ENCODE measurements at places on chromosomes 1 and 21.

- DNase-seq: no peak
Observed at GRCh38 chr1:156490401-156491032, 10.1 kb downstream of the MEF2D start.

DNA sequence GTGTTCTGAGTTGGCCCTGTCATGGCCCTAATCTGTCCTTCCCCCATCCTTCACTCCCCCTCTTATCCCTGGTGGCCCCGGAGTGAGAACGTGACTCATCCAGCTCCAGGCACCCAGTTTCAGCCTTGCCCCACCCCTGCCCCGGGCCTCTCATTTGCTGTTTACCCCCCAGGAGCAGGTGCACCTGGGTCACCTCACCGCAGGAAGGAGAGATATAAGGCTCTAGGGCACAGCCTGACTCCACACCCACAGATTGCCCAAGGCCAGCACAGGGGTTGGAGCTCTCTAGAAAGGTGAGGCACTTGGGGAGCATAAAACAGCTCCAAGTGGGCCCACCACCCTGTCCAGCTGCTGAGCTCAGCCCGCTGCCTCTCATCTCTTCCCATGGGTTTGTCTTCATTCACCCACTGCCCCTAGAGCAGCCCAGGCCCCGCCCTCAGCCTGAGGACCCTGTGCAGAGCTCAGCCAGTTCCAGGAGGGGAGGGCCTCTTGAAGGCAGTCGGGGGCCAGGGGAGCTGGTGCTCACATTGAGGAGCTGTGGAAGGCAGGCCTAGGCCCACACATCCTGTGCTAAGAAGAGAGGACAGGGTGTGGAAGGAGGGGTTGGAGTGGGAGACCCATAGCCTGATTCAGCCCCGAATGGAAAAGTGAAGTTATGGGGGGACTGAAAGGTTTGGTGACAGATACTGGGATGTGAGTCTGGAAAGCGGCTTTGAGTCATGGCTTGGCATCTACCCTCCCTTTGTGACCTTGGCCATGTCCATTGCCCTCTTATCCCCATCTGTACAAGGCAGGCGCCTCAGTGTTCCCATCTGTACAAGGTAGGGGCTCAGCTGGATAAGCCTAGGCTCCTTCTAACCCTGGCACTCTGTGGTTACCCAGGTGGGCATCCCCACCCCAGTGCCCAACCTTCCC, 16.1 kb upstream of the GPR37L1 start:
- no peak for DNase-seq

- DNase-seq: no peak
Observed at GRCh38 chr1:87718241-87718950, 389.7 kb downstream of the LMO4 start.

DNA sequence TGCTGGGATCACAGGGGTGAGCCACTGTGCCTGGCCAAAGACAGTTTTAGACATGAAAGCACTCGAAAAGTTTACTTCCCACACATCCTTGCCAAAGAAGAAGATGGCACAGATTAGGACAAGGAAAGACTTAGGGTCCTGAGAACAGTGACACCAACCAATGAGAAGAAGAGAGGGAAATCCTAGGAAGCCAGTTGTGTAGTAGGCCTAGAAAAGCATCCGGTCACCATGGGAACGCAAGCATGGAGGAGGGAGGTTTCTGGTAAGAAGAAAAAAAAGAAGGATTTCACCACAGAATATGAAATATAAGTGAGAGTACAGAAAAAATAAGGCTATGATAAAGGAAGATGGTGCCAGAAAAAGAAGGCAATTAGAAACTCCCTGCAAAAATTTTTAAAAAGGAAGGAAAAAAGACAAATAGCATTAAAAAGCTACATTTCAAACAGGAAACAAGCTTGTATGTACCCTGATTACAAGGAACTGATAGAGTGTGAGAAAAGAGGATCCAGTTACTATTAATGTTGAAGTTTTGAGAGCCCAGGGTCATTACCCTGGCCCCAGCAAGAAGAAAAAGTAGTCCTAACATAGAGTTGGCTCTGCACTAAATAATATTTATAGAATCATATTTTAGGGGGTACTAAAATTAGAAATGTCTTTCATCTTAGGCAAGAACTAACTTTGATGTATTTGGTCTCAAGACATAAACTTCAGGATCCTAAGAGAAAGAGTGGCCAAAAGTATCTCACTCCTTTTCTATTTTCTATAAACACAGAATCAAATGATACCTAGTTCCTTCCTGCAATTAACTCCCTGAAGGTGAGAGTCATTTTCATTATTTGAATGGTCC, 16.1 kb downstream of the DIPK1A start:
- DNase-seq: no peak

DNA sequence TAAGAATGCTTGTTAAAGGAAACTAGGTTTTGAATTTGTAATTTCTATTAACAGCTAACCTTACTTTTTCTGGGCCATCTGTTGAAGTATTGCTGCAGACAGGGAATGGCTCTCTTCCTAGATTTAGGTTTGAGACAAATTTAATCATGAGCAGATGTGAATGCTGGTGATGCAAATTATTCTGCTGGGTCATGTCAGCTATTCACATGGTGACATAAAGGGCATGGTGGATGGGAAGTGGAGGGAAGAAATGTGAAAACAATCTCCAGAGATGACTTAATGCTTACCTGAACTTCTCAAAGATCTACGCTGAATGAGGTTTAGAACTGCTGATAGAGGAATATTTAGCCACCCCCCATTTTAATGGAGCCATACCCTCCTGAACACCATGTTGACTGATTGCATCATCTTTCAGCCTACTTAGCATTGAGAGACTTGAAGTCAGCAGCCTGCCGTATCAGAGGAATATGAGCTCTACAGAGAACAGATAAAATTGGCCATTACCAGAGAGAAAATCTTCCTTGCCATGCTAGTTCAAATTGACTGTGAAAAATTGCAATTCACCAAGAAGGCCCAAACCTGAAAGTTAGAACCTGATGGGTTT, 138.8 kb downstream of the HHAT start:
- DNase-seq: no peak
